ENCODE measurements at places on chromosomes 5 and 9.

DNA sequence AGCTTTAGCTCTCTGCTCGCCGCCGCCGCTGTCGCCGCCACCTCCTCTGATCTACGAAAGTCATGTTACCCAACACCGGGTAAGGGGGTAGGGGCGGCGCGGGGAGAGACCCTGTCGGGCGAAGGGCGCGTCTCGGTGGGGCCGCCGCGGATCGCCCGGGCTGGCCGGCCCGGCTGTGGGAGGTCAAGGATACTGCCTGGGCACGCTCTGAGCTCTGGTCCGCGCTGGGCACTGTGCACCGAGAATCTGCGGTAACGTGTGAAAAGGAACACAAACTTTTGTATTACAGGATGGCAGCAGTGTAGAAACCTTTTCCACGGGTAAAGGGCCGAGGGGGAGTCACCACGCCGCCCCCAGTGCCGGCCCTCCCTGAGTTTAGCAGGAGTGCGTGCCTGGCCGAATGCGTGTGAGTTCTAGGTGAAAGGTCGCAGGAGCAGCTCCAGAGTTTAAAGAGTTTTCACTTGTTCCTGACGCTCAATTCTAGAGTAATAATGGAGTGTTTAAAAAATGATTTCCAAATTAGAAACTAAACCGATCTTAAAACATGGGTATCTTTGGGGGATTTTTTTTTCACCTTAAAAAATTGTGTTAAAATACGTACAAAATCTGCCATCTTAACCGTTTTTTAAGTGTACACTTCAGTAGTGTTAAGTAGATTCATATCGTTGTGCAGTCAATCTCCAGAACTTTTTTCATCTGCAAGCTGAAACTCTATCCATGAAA, at the start of gene HSDL2:
HSDL2 (plus strand) TSS at position 7 of the 723 bp plus-strand sequence; CDS start at position 63, 56 bp downstream.
- peak; percentile 15 for DNase-seq

- peak; percentile 51 for DNase-seq
Measured at GRCh38 chr9:126326228-126327005, at the start of gene MVB12B. Gene MVB12B, plus strand, starts transcription at chr9:126326829. Its CDS starts 101 bp downstream, at chr9:126326930.

GRCh38 chr9:134636149-134636507, 5.5 kb upstream of the COL5A1 start:
- no peak for DNase-seq

GRCh38 chr5:180259260-180259611, 32.6 kb downstream of the MAPK9 start:
- DNase-seq: no peak

GRCh38 chr5:90336752-90337151, 72.8 kb downstream of the CETN3 start:
- DNase-seq: no peak

GRCh38 chr9:74496819-74497747, at the start of gene RORB:
Gene RORB, plus strand, starts transcription at chr9:74497335. Its CDS starts 642 bp downstream, at chr9:74497977.
- DNase-seq: peak; percentile 44

DNA sequence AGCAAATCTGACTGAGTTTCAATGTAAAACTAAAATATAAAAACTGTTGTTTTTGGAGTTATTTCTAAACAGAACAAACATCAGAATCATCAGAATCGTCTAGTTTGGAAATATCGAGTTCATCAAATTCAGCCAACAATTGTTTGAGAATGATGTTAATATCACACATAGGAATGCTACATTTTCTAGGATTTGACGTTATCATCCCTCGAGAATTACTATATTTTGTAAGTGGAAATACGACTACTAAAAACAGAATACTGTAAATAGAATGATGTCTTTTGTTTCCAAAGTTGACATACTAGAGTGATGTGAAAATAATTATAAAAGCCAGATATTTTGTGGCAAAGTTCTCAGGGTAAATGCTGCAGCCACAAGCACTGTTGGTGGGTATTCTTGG, 805.9 kb downstream of the TLE1 start:
- no peak for DNase-seq

Data from CD4-positive, alpha-beta T cell treated with Interferon gamma for 1 hour (primary cell).